ENCODE measurements at places on chromosomes 1 and 21.

DNA sequence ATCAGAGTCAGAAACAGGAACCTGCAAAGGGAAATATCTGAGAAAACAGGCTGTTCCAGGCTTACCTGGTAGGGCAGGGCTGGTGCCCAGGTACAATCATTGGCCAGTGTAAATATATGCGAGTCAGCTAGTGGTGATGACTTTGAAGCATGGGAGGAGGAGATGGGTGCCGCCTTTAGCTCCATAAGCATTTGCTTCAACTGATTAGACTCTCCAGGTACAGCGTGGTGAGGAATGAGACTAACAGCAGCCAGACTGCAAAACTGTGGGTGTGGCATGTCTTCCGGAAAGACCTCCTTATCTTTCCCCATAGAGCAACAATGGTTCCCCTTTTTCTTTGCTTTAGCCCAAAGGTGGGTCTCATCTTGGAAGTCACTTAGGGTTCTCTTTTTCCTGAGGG, 137.2 kb downstream of the LRIG2 start:
- DNase-seq = no peak

DNA sequence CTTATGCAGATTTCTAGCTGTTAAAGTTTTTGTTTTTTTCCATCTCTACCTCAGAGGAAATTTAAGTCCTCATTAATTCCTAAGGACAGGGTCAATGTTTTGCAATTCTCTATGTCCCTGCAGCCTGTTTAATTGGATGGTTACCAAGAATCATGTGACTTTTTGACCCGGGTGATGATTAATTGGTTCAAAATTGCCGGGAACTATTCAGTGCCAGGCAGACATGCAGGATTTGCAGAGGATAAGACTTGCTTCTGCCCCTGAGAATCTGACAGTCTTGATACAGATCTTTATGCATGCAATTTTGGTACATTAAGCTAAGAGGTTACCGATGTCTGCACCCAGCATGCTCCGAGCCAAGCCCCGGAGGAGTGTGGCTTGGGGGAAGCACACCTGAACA, 87.9 kb downstream of the PLPP3 start:
- peak; percentile 45 for DNase-seq

- no peak for DNase-seq
These were observed 11.2 kb upstream of the KCNQ4 start for GRCh38 chr1:40772146-40772955.

GRCh38 chr1:6028042-6028850, 17.4 kb upstream of the KCNAB2 start:
- no peak for DNase-seq

DNA sequence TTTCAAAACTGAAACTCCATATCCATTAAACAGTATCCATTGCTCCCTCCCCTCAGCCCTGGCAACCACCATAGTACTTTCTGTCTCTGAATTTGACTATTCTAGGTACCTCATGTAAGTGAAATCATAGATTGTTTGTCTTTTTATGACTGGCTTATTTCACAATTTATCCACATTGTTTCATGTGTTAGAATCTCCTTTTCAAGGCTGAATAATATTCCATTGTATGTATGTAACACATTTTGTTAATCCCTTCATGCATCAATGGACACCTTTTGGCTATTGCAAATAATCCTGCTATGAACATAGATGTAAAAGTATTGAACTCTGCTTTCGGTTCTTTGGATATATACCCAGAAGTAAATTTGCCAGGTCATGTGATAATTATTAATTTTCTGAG, 37.5 kb downstream of the AGO3 start:
- DNase-seq = no peak

GRCh38 chr1:186730951-186731729, 50.9 kb upstream of the PTGS2 start:
- DNase-seq = no peak

GRCh38 chr1:59568158-59568935, 246.4 kb upstream of the HOOK1 start:
- DNase-seq = peak; percentile 20

- DNase-seq = peak; percentile 56
These were observed 69.8 kb downstream of the TPR start for GRCh38 chr1:186304982-186305949.

- DNase-seq = no peak
These were observed 139.4 kb downstream of the HIVEP3 start for GRCh38 chr1:41779360-41779759.

DNA sequence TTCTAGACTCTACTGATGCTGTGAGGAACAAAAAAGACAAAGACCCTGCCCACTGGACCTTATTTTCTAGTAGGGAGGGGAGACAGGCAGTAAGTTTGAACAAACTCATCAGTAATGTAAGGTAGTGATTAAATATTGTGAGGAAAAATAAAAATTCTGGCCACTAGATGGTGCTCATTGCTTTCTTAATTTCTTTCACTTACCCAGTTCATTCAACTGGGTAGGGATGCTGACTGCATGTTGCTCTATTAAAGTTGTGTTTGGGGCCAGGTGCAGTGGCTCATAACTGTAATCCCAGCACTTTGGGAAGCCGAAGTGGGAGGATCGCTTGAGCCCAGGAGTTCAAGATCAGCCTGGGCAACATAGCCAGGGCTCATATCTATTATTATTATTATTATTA, 6.3 kb upstream of the KYAT3 start:
- DNase-seq = peak; percentile 53

GRCh38 chr1:33758698-33759097, 105.2 kb upstream of the HMGB4 start:
- peak; percentile 49 for DNase-seq

DNA sequence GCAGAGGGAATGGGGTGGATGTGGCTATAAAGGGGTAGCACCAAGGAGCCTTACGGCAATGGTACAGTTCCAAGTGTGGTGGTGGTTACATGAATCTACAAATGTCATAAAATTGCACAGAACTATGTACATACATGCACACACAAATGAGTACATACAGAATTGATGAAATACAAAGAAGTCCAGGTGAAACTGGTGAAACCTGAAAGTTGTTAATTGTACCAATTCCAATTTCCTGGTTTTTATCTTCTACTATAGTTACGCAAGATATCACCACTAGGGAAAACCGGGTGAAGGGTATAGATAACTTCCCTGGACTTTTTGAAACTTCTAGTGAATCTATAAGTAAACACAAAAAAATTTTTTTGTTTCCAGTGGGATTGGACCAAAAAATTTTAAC, 18.9 kb downstream of the HSF2BP start:
- DNase-seq = no peak

DNA sequence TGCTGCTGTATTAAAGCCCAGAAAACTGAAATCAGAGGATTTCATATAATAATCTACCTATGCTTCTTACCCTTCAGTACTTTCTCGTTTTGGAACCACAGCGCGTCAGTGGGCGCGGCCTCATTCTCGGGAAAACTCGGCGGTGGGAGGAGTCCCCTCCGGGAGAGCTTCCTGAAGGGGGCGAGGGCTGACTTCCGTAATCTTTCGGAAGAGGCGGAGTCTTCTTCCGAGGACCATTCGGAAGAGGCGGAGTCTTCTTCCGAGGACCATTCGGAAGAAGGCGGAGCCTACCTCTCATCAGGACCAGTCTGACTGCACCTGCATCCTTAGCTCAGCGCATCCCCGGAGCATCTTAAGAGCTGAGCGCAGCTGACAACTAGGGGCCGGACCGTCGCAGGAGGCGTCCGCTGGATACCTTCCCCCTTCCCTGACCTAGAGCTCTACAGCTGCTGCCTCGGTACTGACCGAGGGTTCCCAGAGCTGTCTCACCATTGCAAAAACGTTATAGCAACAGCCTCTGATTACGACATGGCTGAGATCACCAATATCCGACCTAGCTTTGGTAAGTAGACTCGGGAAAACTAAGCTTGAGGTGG, at the start of gene SYT11:
Gene SYT11 (plus strand): TSS at position 334 of the 596 bp plus-strand sequence. CDS start 195 bp downstream, at position 529.
- peak; percentile 96 for DNase-seq

DNA sequence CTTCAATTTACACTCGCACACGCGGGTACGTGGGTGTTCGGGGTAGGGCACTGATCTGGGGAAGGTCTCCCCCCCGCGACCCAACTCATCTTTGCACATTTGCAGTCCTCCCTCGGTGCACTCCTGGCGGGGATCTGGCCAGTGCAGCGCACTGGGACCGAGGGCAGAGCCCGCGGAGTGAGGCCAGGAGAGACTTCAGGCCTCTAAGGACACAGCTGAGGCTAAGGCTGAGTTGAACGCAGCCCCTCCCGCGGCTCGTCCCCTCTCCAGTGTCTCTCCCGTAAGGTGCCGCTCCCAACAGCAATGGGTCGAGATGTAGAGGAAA, 936 bp upstream of the NCAM2 start:
- peak; percentile 6 for DNase-seq

- DNase-seq = no peak
These were observed 192.2 kb downstream of the ROR1 start for GRCh38 chr1:63966016-63966415.

DNA sequence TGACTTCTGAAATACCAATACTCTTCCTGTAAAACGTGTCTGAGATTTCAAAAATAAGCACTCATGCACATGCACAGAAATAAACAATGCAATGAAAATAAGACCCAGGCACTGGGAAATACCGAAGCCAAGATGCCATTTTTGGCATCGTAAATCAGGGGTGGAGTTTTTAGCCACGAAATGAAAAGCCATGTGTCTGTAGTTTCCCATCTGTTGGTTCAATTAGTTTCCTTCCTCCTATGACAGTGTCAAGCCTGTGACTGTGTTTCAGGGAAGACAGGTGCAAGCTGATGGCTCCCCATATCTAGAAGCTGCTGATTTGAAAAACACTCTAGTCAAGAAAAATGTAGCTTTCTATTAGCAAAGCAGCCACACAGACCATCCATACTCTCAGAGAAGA, 480.4 kb upstream of the CAMK1G start:
- no peak for DNase-seq

DNA sequence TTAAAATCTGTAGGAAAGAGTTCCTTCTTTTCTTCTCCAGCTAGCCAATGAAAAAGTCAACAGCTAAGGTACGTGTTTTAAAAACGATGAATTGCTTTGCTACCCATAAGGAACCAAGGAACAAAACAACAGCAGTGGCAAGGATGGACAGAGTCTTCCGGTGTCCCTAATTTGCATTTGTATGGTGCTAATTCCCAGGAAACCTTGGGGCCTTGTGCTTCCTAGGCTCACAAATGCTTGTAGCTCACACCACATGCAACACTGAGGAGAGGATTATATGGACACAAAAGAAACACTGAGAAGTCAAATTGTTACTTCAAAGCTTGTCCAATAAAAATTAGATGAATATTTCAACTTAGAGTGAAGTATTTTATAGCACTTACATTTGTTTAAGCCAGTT, 1.8 kb upstream of the PGBD5 start:
- no peak for DNase-seq

GRCh38 chr1:211469938-211470529, 21.9 kb downstream of the RD3 start:
- peak; percentile 88 for DNase-seq

DNA sequence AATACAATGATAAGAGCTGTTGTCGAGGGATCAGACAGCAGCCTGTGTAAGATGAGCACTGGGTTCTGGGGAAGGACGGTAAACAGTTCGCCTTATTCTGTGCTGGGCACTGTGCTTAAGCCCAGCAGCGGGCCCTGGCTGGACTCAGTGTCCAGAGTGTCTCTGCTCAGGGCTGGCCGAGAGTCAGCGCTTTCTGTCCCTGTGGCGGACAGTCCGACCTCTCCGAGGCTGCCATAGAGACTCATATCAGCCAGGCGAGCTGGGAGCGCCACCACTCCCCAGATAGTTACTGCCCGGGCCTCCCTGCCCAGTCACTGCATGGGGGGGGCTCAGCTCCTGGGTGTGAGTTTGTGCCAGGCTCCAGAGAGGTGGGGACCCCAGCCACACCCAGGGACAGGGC, 14.7 kb upstream of the NPHP4 start:
- no peak for DNase-seq

GRCh38 chr21:42923553-42924432, 1.6 kb downstream of the ERVH48-1 start:
- DNase-seq = peak; percentile 89

DNA sequence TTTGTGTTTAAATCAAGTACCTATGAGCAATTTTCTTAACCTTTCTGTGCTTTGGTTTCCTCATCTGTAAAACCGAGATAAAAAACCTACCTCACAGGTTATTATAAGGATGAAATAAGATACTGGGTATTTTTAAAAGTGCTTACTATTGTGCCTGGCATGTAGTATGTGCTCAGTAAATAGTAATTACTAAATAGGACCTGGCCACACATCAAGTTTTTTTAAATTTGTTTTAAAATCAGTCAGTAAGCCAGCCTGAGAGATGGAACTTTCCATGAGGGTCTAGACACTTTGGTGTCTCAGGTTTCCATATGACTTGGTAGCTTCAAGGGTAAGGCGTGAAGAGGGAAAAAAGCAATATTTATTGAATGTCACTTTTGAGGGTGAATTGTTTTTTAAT, 7.0 kb upstream of the ATF3 start:
- DNase-seq = no peak

DNA sequence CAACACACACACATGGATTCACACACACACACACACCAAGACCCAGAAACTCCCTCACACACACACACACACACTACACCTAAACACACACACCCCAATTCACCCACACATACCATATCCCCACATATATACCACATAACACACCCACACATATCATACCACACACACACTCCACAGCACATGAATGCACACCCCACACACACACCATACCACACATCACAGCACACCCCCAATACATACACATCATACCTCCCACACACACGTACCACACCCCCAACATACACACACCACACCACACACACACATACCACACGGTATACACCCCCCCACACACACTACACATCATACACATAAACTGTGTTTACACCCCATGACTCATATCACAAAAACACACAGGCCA, 80.0 kb downstream of the DMRTB1 start:
- no peak for DNase-seq

DNA sequence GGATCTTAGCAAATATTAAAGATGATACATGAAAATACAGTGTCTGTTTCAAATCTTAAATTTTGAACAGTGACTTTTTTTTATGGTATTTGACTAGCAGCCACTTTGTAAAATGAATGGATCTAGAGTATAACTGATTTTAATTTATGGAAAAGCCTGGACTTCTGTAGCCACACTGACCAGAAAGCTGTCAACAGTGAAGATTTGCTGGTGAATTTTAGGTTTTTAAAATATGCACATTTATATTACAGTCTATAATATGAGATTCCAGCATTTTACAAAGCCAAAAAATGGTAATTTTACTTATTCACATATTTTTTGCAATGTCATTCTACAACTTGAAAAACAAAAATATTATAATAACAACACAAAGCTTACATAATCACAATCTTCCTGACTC, 131.8 kb downstream of the NEGR1 start:
- DNase-seq = no peak

DNA sequence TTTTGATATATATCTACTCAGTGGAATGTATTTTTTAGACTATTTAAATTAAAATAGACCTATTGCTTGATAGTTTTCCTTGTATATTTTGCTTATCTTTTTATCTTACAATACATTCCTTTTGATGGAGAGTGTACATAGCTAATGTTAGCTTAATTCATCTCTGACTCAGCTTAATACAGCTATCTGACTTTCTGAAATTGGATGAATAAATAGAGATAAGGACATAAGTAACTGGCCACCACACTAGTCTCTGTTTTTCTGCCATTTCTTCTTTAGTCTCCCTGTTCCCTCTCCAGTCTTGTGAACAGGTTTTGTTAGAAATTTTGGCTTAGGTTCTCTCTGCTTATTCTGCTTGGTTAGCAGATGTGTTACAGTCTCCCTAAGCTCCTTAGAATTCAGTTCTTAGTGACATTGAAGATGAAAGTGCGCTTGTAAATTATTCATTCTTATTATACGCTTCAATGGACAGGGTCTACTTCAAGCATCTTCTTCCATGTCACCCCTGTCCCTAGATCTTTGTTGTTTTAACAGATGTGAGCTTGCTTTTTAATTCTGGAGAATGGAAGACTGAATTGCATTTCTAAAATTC, 59.6 kb downstream of the XPR1 start:
- DNase-seq = no peak

GRCh38 chr1:33358114-33358794, 37.4 kb upstream of the A3GALT2 start:
- no peak for DNase-seq
